ENCODE measurements at places on chromosomes 13 and 19. TPM values are rescaled to one million over a fixed set of nuclear protein-coding genes. Genes with fewer than 3 reads are reported as not detected.

GRCh38 chr19:45141203-45141900 is 19.4 kb downstream of the NKPD1 start:
- no peak overlapping the region for H3K4me3 ChIP-seq
- no peak overlapping the region for H3K27ac ChIP-seq
- DNase-seq: no peak

The ZNF649 gene
- total RNA-seq: 11.2 TPM

- H3K4me1 ChIP-seq: no peaks in the 10 kb centered on the region
- H3K27me3 ChIP-seq: no peaks in the 10 kb centered on the region
- no peak for DNase-seq
- no peak overlapping the region for H3K27ac ChIP-seq
- no peaks in the 10 kb centered on the region for H3K36me3 ChIP-seq
These were observed 28.3 kb downstream of the INSR start for GRCh38 chr19:7265963-7266362.

- peaks cover 1% of the 10 kb centered on the region for H3K4me1 ChIP-seq
- no peak overlapping the region for H3K27ac ChIP-seq
- H3K27me3 ChIP-seq: no peaks in the 10 kb centered on the region
- no peak for DNase-seq
These were observed 10.0 kb downstream of the SCAF1 start for GRCh38 chr19:49651820-49652550.

- H3K27me3 ChIP-seq: no peaks in the 10 kb centered on the region
- no peaks in the 10 kb centered on the region for H3K4me1 ChIP-seq
These were observed 323.0 kb downstream of the NDFIP2 start for GRCh38 chr13:79803989-79804388.

The DNAAF3 gene
- total RNA-seq: 0.23 TPM

Data from activated CD8-positive, alpha-beta T cell treated with anti-CD3 and anti-CD28 coated beads, Interleukin-2, amount 10 ng/mL, durations not matched to agents 7 days and 5 days (primary cell).